ENCODE measurements at places on chromosomes 13 and 19.

DNA sequence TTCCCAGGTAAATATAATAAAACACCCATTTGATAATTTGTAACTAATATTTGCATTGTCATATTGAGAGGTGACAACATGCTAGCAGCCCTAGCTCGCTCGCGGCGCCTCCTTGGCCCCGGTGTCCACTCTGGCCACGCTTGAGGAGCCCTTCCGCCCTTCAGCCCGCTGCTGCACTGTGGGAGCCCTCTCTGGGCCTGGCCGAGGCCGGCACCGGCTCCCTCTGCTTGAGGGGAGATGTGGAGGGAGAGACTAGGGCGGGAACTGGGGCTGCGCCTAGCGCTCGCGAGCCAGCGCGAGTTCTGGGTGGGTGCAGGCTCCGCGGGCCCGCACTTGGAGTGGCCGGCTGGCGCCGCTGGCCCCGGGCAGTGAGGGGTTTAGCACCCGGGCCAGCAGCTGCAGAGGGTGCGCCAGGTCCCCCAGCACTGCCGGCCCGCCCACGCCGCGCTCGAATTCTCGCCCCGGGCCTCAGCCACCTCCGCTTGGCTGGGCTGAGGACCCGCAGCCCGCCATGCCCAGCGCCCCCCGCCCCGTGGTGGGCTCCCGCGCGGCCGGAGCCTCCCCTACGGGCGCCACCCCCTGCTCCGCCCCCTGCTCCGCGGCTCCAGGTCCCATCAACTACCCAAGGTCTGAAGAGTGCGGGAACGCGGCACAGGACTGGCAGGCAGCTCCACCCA is 594.4 kb downstream of the SLITRK6 start:
- no peak for DNase-seq

DNA sequence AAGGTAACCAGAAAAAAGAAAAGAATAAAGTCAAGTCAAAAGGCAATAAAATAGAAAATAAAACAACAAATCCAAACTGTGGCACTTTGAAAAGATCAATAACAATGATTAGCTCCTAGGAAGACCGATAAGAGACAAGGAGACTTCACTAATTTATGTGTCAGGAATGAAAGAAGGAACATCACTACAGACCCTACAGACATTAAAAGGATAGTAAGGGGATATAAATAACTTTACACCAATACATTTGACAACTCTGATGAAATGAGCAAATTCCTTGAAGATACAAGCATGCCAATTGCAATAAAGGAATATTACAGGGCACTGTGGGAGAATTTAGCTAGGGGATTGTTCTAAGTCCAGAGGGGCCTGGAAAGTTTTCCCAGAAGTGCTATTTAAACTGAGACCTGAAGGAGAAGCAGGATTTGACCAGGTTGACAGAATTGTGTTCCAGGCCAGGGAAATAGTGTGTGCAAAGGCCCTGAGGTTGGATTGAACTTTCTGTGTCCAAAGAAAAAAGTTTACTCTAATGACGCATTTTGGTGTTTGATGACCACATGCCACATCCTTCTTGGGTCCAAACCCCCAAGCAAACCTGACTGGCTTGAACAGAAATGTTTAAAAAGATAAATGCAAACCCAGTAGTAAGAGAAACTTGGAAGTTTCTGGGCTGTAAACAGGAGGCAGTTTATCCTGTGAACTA is 1.6 kb upstream of the C19orf38 start:
- no peak for DNase-seq

DNA sequence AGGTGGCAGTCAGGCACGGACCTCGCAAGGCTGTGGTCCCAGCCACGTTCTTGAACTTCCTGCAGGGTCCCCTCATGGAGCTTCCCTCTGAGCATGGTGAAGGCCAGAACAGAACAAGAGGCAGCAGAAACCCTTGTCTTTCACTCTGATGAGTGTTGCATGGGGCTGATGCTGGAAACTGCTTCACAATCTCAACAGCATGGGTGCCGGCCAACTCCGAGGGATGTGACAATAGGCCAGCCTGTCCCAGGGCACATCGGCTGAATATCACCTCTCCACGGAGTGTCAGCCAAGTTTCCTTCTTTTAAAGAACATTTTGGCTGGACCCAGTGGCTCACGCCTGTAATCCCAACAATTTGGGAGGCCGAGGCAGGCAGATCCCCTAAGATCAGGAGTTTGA is 173.9 kb downstream of the FOXO1 start:
- DNase-seq, result no peak

GRCh38 chr13:114056205-114057013 is 76.0 kb downstream of the RASA3 start:
- DNase-seq, result no peak

DNA sequence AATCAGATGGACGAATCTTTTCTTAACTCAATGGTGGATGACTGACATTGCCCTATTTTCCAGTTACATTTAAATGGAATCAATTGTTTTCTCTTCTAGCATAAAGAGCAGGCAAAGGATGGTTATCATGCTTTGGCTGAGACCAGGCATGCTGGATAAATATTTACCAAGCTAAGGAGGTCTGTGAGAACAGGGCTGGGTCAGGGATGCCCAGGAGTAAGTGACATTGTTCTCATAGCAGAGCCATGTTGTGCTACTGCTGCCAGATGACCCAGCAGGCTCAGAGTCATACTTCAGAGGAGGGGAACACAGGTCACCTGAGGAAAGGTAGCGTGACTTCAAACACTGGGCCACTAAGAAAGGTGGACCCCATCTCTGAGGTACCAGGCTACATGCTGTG is 116.0 kb upstream of the RNF113B start:
- no peak for DNase-seq

- DNase-seq, result no peak
Observed at GRCh38 chr13:34103854-34104253, 285.9 kb downstream of the RFC3 start.

- DNase-seq, result peak; percentile 61
Observed at GRCh38 chr19:2239771-2240770, 3.4 kb downstream of the SF3A2 start.
